EH (cell line): ENCODE measurements at places on chromosomes 11 and 22.

DNA sequence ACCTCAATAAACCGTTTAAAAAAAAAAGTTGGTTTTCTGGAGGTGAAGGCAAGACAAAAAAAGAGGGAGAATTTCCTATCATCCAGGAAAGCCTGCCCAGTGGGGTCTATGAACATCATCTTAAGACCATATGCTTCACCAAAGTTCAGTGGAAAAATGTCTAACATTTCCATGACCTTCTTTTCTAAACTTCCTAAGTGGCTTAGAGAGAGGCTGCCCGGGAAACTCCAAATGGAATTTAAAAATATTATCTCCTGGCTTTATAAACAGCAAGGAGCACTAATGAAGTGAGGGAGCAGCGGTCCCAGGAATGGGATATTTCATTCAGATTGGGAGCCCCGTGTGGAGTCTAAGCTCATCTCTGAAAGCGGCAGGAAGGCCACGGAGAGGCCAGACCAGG lies 46.9 kb downstream of the ETS1 start:
- no peak for DNase-seq

DNA sequence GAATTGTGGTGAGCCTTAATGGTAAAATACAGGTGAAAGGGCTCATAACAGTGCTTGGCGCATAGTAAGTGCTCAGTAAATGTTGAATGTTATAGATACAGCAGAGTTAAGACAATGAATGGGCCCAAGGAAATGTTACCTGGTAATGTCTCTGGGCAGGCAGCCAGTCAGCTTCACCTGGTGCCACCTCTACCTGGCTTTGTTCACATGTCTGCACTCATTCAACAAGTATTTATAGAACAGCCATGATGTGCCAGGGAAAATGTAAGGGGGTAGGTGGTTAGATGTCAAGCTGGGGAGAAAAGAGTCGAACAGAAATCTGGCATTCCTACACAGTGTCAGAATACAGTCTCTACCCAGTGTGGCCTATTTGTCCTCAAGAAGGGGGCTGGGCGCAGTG lies 238.8 kb upstream of the SYN3 start:
- DNase-seq: no peak

DNA sequence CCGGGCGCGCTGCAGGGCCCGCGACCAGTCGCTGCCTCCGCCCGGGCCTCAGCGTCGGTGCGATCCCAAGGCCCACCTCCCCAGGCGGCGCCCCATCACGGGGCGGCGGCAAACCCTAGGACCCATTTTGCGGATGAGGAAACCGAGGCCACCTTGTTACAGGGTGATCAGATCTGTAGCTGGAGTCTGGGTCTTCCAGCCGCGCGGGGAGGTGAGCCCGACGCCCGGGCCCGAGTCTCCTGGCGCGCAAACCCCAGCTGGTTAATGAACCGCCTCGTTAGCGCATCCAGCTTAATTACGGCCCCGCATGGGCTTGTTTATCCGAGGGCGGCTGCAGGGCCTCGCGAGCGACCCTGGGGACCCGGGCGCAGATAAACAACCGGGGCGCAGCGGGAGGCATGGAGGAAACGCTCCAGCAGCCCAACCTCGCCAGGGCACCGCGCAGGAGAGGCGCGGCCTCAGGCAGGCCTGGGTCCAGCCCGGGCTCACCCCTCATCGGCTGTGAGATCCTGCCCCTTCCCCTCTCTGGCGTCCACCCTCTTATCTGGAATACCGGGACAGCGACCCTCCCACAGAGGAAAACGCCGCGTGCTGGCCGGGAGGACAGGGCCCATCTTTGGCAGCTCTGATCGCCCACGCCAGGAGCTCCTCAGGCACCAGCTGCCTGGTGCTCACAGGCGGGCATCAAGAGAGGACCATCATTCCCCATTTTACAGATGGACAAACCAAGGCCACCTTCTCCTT lies 14.7 kb downstream of the OTUB1 start:
- no peak for DNase-seq

- DNase-seq: no peak
Measured at GRCh38 chr22:49080631-49081030, 747.0 kb downstream of the BRD1 start.

- peak; percentile 14 for DNase-seq
Measured at GRCh38 chr22:43734370-43735150, 77.5 kb downstream of the EFCAB6 start.

DNA sequence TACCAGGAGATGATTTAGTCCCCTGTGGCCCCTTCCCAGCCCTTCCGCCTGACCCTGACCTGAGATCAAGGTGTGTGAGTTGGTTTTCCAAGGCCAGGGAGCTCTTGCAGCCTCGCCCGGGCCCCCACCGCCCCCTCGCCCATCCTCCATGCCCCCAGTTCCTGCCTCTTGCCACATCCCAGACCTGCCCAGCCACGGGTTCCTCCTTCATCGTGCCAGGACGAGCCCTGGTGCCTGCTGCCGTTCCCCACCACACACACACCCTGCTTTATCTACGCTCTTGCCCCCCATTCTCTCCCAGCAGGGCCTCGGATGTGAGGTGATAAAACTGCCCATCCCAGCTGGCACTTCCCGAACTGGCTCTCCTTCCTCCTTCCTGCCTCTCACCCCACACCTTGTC lies 1.4 kb upstream of the LIF start:
- no peak for DNase-seq

DNA sequence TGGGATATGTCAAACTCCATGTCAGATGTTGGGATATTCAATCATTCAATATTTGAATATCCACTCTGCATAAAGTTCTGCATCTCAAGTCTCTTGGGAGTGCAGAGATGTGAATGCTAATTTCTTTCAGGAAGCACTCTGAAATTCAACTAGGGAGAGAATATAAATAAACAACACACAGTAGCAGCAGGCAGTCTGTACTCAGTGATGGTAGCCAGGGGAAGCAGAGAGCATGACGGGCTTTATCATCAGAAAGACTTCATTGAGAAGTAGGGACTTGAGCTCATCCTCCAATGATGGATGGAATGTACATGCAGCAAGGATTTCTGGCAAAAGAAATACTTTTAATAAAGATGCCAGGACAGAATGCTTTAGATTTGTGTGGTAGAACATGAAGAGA lies 9.8 kb upstream of the TEAD1 start:
- peak; percentile 52 for DNase-seq

GRCh38 chr11:34358258-34358727 lies 483 bp upstream of the ABTB2 start:
- DNase-seq: peak; percentile 36

GRCh38 chr11:133506023-133506422 lies 26.3 kb downstream of the OPCML start:
- DNase-seq: no peak

- DNase-seq: no peak
Measured at GRCh38 chr22:30238661-30239487, 7.7 kb downstream of the LIF start.

DNA sequence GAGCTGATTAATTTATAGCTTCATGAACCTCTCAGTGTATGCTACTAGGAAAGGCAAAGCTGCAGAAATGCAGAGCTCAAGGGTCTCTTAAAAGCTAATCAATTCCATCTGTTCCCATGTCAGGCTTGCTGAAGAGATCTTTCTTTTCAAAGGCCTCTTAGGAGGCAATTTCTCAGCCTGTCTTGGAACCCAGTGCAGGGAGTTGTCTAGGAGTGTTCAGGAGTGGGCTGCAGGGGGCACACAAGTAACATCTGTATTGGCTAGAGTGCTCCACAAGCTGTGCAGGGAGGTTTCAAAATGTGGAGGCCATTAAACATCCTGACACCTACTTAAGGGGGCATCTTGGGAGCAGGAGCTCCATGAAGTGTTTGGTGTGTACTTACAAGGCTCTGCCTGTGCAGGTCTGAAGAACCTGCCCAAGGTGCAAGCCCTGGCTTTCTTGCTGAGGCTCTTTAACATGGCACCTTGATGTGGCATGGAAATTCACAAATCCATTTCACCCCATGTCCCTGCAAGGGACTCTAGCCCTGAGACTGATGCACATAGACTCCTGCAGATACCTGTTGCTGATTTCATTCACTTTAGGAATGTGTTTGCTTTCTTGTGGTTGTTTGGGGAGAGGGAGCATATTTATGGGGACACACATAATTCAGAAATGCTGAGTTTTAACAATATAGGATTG lies 134.7 kb downstream of the ME3 start:
- peak; percentile 39 for DNase-seq

DNA sequence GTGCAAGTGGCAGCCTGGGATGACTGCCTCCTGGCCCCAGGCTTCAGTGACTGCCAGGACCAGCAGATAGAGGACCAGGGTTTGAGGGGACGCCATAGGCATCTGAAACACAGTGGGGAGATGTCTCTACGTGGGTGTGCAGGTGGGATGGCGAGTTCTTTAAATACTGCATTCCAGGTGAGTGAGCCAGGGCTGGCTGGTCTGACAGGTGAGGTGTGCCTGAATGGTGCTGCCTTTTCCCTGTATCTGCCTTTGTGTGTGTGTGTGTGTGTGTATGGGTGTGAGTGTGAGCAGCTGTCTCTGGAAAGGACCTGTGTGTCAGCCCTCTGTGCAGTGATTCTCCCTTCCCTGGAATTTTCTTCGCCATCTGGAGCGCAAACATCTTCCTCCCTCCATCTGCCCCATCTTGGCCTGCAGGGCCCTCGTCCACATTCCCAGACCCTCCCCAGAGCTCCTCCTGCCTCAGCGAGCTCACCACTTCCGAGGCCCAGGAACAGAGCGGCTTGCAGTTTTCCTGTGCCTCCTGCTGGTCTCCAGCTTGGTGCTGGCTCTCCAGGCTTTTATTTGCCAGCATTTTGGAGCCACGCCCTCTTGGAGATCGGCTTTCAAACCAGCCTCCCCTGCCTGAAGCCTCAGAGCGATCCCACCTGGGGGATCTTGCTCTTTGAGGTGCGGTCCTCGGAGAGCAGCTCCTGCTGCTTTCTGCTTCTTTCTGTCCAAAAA lies at the start of gene GPHA2:
GPHA2 (minus strand) TSS at position 535 of the 723 bp plus-strand sequence; CDS start at position 102, 433 bp downstream.
- peak; percentile 38 for DNase-seq
